ENCODE measurements at places on chromosomes 5 and 9.

DNA sequence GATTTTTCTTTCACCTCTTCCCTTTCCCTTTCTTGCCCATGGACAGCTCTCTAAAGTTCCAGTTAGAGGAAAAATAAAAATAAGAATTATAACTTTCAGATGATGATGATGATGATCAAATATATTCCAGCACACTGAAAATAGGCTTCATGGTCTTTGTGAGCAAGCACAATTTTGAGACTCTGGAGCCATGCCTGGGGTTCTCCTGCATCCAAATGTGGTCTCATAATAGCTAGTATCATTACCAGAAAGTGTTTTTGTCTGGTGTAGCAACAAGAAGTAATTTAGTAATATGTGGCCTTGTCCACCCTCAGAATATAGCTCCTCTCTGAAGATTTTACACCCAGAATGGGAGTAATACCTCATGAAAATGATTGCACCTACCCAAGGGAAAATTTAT, 150.4 kb downstream of the SNCAIP start:
- no peak overlapping the region for H3K4me3 ChIP-seq
- no peaks in the 10 kb centered on the region for H3K27me3 ChIP-seq
- no peaks in the 10 kb centered on the region for H3K36me3 ChIP-seq
- no peak for DNase-seq

GRCh38 chr5:95130941-95131340, 154.0 kb downstream of the MCTP1 start:
- H3K27me3 ChIP-seq, result no peaks in the 10 kb centered on the region
- no peak overlapping the region for H3K27ac ChIP-seq
- no peaks in the 10 kb centered on the region for H3K36me3 ChIP-seq
- H3K4me3 ChIP-seq, result no peak overlapping the region
- H3K4me1 ChIP-seq, result no peaks in the 10 kb centered on the region

DNA sequence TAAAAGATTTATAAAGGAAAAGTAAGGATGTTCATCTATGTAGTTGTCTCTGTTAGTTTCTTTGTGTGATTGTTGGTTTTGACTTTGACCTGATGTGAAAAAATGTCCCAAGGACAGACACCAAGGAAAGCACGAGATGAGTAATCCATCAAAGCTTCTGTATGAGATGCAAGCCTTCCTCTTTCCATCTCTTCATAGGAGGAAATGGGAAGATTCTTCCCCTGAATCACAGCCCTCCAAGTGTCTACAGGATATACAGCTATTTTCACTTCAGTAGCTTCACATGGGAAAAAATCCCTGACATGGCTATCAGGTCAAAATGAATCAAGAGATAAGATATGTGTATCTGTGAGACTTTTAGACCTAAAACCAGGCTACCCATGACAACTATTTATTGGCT, 29.0 kb upstream of the CEMIP2 start:
- H3K27ac ChIP-seq, result no peak overlapping the region
- H3K27me3 ChIP-seq, result no peaks in the 10 kb centered on the region
- H3K4me1 ChIP-seq, result peaks cover 40% of the 10 kb centered on the region

- H3K36me3 ChIP-seq, result peaks cover 27% of the 10 kb centered on the region
- DNase-seq, result no peak
- peak overlapping the region; percentile 92 for H3K4me3 ChIP-seq
Measured at GRCh38 chr5:177311392-177311722, 341 bp downstream of the MXD3 start.

DNA sequence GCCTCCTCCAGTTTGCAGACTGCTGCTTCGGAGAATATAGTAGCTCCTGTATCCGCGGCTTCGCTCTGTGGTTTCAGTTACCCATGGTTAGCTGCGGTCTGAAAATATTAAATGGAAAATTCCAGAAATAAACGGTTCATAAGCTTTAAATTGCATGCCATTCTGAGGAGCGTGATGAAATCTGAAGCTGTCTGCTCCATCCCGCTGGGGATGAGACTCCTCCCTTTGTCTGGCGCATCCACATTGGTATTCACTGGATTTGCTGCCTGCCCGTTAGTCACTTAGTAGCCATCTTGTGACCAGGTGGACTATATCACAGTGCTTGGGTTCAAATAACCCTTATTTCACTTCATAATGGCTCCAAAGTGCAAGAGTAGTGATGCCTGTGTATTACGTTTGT, 36.3 kb downstream of the MSX2 start:
- DNase-seq, result no peak
- H3K4me1 ChIP-seq, result no peaks in the 10 kb centered on the region
- H3K27ac ChIP-seq, result no peak overlapping the region
- H3K4me3 ChIP-seq, result no peak overlapping the region

DNA sequence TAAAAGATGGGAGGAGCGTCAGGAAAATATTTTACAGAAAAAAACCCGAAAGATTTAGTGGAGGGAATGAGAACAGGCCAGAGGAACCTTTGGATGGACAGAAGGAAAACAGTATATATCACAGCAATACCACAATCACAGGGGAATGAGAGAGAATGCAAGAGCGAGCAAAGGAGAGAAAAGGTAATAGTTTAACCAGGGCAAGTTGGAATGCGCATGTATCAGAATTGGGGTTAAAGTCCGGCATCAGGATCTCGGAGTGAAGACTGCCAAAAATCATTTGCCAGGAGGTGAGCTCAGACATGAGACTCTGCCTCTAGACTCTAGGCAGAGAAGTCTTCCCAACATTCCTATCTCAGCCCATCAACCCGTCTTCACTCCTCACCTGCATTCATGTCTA, 36.8 kb downstream of the PCDHGC5 start:
- DNase-seq, result no peak
- no peaks in the 10 kb centered on the region for H3K27me3 ChIP-seq
- no peak overlapping the region for H3K4me3 ChIP-seq

- no peak overlapping the region for H3K27ac ChIP-seq
- peaks cover 40% of the 10 kb centered on the region for H3K27me3 ChIP-seq
- H3K4me1 ChIP-seq, result no peaks in the 10 kb centered on the region
- H3K4me3 ChIP-seq, result no peak overlapping the region
- H3K36me3 ChIP-seq, result no peaks in the 10 kb centered on the region
Measured at GRCh38 chr5:72163349-72163983, 56.2 kb downstream of the MAP1B start.

DNA sequence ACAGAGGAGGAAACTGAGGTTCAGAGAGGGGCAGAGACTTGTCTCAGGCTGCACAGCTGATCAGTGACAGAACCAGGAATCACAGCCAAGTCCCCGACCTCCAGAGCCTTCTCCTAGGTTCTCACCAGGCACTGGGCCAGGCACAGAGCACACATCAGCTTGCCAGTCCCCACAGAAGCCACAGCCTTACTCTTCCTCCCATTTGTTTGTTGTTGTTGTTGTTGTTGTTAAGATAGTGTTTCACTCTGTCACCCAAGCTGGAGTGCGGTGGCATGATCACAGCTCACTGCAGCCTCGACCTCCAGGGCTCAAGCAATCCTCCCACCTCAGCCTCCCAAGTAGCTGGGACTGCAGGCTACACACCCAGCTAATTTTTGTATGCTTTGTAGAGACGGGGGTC, 41.4 kb downstream of the NAIF1 start:
- DNase-seq, result peak; percentile 22
- peak overlapping the region; percentile 65 for H3K4me3 ChIP-seq
- H3K27me3 ChIP-seq, result no peaks in the 10 kb centered on the region
- peaks cover 79% of the 10 kb centered on the region for H3K4me1 ChIP-seq
- no peaks in the 10 kb centered on the region for H3K36me3 ChIP-seq

DNA sequence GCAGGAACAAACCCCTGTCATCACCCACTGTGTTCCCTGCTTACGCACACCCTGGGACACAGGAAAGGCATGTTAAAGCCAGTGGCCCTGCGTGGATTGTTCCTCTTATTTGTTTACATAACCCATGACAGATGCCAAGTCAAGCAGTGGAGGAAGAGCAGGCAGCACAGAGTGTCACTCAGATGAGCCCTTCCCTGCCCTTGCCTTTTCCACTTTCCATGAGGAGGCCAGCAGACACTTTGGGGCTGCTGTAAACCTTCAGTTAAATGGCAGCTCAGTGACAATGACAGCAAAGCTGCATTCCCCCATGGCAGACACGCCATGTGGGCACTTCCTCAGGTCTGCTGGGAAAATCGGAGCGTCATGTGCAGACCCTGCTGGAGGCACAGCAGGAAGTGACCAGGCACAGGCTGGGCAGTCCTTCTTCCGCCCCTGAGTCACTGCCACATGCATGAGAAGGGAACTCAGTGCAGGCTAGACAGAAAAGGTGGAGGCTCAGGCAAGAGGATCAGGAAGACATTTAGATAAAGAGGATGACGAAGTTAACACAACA, 216.8 kb upstream of the PIK3R1 start:
- H3K4me3 ChIP-seq, result no peak overlapping the region
- H3K27ac ChIP-seq, result no peak overlapping the region
- DNase-seq, result no peak
- peaks cover 5% of the 10 kb centered on the region for H3K27me3 ChIP-seq

DNA sequence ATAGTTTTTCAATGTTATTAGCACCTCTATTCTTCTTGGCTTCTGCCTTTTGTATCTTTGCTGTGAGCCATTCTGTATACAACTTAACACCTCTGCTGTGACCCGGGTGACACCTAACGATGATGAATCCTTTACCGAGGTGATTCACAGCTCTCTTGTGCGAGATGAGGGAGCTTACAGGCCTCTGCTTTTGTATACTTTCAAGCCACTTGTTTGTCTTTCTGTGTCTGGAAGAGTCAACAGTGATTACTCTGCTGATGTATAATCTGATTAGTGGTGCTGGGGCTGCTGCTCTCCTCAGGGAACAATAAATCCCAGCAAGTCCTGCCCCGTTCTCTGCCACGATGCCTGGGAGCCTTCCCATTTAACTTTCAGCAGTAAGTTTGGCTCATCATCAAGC, 442.9 kb upstream of the SGCD start:
- DNase-seq, result no peak
- H3K27ac ChIP-seq, result no peak overlapping the region
- no peaks in the 10 kb centered on the region for H3K4me1 ChIP-seq
- no peaks in the 10 kb centered on the region for H3K27me3 ChIP-seq
- H3K36me3 ChIP-seq, result no peaks in the 10 kb centered on the region

DNA sequence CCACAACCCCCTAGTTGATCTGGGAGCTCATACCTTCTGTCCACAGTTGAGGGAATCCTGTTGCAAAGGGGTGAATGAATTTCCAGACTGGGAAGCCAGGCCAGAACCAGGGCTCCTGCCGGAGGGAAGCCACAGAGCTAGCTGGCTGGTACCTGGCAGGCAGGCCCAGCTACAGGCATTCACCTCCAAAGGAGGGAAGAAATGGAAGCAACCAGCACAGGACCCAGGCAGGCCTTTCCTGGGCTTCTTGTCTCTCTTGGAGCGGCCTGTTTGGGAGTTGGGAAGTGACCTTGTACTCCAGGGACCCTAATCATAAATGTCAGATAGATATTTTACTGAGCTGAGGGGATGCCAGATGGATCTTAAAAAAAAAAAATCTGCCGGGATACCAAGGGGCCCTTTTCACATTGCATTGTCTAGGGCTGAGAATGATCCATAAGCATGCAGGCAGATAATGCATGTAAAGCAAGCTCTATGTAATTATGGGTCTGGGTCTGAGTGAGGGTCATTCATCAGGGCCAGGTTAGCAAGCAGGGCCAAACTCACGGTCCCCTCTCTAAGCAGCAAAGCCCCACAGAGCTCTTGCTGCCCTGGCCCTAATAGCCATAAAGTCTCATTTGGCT, 8.4 kb downstream of the NR2F1 start:
- peaks cover 6% of the 10 kb centered on the region for H3K4me1 ChIP-seq
- H3K4me3 ChIP-seq, result no peak overlapping the region
- DNase-seq, result no peak
- H3K27me3 ChIP-seq, result peaks cover 90% of the 10 kb centered on the region

DNA sequence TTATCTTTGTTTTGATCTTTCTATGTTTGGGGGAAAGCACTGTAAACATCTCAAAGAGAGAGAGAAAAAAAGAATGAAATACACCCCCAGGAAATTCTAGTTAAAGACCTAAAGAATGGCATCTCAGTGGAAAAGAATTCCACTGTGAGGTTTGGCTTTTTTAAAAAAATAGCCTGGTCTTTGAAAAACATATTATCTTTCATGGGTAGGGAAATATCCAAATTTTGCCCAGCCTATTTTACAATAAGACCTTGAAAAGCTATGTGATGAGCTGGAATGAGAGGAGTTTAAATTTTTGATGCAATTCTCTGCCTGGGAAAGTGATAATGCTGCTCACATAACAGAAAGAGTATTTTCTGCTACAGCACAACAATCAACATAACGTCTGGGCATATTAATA, 348.1 kb upstream of the WWC1 start:
- no peak overlapping the region for H3K4me3 ChIP-seq
- DNase-seq, result no peak
- no peaks in the 10 kb centered on the region for H3K27me3 ChIP-seq
- H3K27ac ChIP-seq, result no peak overlapping the region
- H3K4me1 ChIP-seq, result peaks cover 1% of the 10 kb centered on the region

DNA sequence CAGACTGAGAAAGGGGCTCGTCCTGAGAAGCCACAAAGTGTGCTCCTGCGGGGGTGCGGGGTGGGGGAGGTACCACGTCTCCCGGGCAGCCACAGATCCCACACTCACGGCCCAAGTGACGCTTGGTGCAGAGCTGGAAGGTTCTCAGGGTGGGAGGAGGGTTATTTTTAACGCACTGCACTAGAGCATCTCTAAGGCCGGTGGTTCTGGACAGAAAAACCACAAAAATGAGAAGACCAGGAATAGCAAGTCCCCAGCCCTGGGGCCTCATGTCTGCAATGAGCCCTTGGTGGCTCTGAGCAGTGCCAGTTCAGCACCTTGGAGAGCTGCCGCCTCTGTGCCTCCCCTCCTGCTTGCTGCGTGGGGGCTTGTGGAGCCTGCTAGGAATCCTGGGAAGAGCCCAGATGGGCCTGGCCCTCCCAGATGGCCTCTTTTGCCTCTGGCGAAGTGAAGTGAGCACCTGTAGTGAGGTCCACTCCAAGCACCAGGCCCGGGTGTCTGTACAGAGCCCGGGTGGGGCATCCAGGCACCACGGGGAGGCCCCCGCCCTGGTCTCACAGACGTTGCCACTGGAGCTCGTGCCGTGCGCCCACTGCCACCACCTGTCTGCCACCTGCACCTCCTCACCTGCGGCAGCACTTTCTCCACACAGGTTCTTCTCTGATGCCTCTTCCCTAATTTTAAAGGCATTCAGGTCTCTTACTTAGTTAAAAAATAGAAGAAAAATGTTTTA, 48.9 kb upstream of the CACNA1B start:
- H3K4me3 ChIP-seq, result no peak overlapping the region
- no peak for DNase-seq
- no peaks in the 10 kb centered on the region for H3K27me3 ChIP-seq
- H3K27ac ChIP-seq, result no peak overlapping the region
- H3K36me3 ChIP-seq, result peaks cover 41% of the 10 kb centered on the region

DNA sequence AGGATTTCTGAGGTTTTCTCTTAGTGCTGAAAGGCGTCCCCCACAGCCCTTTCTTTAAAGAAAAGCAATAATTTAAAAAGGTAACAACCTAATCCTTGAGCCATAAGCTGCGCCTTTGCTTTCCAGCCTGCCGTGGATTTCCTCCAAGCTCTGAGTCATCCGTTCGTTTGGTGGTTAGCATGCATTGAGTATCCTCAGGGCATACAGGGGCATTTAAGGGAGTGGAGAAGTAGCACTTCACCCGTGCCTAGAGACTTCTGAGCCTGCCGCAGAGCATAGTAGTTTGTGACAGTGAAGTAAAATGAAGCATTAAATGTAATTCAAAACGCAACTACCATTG, 892 bp upstream of the TNC start:
- H3K4me3 ChIP-seq, result no peak overlapping the region
- no peaks in the 10 kb centered on the region for H3K36me3 ChIP-seq
- H3K27me3 ChIP-seq, result peaks cover 56% of the 10 kb centered on the region
- peaks cover 4% of the 10 kb centered on the region for H3K4me1 ChIP-seq
- DNase-seq, result no peak

Measured in activated T-helper 2 cell treated with anti-CD3 and anti-CD28 coated beads, Interferon-gamma antibody, Interleukin-2, Interleukin-4, amounts not matched to agents 10 μg/mL and 5 μg/mL and 100 μg/mL, durations not matched to agents 14 hours and 24 hours and 36 hours (primary cell).